ENCODE measurements at places on chromosomes 2 and 18.

- DNase-seq, result no peak
Measured at GRCh38 chr18:2425426-2426317, 145.6 kb downstream of the METTL4 start.

DNA sequence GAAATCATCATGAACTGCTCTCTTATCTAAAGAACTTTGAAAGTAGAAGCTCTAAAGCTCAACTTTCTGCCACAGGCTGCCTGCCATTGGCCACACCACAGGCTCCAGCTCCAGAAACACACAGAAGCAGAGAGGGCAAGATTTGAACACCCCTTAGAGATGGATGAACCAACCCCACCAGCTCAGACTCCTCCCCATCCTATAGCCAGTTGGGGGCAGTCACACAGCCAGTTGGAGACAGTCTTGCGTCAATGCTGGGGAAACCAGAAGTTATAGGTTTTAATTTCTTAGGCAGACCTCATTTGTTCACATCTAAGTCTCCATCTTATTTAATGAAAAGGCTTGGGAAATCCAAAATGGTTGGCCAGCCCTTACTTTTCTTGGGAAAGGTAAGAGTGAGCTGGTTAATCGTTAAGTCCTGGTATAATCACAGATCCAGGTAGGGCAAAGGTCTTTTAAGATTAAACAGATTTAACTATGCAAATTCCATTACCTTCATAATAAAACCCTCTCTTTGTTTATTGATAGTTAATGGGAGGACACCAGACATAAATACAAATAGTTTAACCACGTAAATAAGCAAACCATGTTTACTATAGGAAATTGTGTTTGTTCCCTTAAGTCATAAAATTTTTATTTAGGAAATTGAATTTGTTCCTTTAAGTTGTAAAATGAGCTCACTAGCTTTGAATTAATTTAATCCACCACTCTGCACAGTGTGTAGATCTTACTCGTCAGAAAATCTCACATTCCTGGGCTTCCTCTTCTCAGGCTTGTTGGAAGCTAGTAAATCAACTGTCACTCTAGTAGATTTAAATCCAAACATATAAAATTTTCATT is 28.0 kb downstream of the MRO start:
- DNase-seq, result no peak

DNA sequence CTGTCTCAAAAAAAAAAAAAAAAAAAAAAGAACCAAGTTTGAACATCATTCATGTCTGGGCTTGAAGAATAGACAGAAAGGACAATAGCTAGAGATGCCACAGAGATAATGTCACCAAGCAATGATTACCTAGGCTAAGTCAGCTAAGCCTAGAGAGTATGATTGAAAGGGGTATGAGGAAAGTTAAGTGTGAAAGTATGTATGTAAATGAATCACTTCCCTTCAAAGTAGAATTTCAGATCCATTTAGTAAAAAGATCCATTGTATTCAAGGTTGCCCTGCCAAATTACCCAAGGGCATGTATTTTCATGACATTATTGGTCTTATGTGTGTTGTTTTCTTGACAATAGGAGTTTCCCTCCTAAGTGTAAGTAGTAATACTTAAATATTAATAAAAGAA is 34.1 kb upstream of the SLC39A10 start:
- DNase-seq, result no peak

GRCh38 chr2:204650611-204651010 is 105.3 kb downstream of the PARD3B start:
- DNase-seq, result no peak

GRCh38 chr2:140680862-140681261 is 1450.0 kb downstream of the LRP1B start:
- DNase-seq, result no peak

DNA sequence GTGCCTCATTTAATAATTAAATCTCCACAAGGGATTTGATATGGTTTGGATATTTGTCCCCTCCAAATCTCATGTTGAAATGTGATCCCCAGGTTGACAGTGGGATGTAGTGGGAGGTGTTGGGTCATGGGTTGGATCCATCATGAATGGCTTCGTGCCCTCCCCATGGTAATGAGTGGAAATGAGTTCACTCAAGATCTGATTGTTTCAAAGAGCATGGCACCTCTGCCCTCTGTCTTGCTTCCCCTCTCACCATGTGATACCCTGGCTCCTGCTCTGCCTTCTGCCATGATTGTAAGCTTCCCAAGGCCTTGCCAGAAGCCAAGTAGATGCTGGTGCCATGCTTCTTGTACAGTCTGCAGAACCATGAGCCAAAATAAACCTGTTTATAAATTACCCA is 15.0 kb upstream of the RAB27B start:
- no peak for DNase-seq

GRCh38 chr18:69636529-69637301 is 236.0 kb downstream of the DOK6 start:
- peak; percentile 21 for DNase-seq

DNA sequence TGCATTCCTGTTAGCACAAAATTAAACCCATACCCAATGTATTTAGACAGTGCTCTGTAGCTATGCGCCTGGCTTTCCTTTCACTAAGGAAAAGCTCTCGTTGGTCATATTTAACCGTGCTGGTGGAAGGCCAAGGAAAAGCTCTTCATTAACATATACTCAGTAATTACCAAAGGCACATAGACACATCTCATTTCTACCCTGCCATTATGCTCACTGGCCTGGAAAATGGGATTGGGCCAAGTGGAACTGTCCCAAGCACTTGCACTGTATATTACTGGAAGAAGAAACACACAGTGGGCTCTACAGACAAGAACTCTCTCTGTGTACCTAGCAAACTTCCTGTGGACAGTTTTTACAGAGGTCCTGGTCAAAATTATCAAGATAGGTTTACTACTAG is 274.4 kb downstream of the ERBB4 start:
- DNase-seq, result no peak

GRCh38 chr2:158573739-158574138 is 117.0 kb downstream of the PKP4 start:
- no peak for DNase-seq

DNA sequence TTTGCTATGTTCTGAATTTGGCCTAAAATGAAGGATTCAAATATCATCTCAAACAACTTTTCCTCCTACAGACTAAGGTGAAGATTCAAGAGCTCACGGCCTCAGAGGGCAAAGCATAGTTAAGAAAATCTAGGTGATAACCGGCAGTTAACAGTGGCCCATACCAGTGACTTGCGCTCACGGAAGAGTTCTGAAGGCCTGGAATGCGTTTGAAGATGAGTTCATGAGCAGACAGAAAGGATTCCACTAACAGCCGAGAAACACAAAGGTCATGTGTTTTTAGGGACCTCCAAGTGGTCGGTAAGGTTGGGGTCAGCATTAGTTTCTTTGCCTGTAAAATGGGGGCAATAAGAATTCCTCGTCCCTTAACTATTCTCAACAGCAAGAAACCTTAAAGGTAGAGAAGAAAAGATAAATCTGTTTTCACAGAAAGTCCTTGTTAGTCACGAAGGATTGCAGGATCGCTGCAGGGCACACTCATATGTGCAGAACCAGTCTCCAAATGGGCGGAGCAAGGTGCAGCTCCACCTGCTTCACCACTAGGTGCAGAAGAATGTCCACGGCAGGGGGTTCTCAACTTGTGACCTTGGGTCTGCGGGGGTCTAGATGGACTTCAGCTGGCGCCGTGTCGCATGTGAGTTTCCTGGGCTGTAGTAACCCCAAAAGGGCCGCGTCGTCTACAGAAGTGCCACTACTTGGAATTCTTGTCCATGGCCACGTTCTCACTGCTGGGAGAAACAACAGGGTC is 708 bp upstream of the RPIA start:
- DNase-seq, result no peak

DNA sequence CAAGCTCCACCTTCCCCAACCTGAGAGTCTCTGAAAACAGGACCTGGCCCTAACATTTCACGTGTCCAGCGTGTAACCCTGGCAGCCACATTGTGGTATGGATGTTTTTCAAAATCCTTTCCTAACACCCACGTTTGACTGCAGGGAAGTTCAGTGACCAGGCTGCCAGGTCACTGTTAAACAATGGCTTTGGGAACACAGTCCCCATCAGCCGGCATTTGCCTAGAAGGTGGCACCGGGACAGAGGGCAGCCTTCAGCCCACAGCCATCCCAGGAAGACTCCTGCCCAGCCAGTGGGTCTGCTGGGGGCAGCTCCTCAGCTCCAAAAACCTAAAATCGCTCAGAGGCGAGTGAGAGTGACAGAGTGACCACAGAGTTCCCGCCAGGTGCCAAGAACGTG is 140.2 kb downstream of the SH3BP4 start:
- DNase-seq, result no peak

GRCh38 chr18:75086494-75087034 is 122.4 kb downstream of the PTGR3 start:
- DNase-seq, result no peak

DNA sequence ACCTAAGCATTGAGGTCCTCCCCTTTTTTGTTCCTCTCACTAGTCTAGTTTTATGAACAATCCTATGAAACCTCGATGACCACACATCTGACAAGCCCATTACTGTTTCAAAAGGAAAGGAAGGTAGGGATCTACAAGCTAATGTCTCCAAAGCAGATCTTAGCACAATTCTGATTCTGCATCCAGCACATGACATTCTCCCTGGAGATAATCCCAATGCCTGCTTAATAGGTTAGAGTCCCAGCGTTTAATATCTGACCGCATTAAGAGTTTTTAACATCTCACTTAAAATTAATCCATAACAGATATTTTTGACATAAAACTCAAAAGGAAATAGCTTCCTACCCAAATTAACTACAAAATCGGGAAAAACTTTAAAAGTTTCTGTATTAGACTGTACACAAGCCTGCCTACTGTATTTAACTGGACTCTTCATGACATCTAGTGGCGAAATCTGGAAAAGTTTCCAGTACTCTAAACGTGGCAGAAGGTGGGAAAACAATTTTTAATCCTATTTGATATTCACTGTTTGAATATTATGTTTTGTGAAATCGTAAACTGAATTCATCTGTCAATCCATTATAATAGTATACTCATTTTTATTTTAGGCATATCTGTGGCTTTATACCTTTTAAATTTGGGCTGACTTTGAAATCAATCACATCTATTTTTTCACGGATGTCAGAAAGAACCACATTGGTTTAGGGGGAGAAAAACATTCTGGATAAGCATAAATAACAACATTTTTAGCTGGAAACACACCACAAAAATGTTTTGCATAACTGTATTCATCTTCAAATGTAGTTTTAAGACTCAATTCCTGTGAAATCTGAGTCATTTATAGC is 62.4 kb downstream of the TXNL1 start:
- DNase-seq, result no peak

- DNase-seq, result no peak
Measured at GRCh38 chr2:131413148-131413747, 49.3 kb upstream of the RAB6D start.

GRCh38 chr2:44981714-44982108 is 27.5 kb downstream of the SIX2 start:
- DNase-seq, result peak; percentile 58

DNA sequence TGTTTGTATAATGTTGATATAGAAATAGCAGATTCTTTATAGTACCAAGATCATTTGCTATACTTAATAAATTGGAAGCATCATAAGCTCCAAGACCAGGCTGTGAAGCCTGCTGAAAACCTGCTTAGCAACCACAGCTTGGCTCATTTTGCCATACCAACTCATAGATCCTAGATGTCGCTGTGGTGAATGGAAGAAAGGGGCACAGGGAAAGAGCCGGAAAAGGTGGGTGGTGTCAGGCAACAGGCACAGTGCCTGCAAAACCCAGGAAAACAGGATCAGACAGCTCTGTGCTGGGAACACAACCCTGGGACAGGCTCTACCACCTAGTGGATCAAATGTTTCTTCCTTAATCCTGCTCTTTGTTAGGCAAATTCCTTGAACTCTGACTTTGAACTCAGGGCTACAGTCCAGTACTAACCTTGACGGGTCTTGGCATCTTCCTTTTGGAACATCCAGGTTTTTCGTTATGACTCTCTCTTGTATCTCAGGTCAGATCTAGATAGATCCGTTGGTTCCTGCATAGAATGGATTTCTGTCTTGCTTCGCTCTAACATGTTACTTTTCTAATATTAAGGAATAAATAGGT is 31.6 kb downstream of the TWSG1 start:
- DNase-seq, result no peak

- no peak for DNase-seq
Measured at GRCh38 chr2:29502460-29502911, 387.3 kb downstream of the CLIP4 start.

DNA sequence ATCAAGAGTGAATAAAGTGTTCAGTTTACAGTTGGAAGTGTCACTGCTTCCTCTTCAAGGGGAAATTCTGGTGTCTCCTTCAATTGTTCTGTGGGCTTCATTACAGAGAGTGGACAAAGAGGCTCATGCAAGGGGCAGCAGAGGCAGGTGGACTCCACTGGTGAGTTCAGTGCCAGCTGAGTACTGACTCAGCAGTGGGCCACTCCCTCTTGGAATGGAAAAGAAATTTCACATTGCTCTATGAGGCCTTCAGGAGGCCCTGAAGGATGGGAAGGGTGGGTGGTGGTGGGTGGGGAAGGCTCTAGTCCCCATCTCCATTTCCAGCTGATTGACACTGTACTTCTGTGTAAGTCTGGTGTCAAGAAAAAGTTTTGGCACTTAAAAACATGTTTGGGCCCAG is 66.4 kb downstream of the PRELID3A start:
- no peak for DNase-seq

- DNase-seq, result no peak
Measured at GRCh38 chr2:105563000-105563719, 164.3 kb upstream of the FHL2 start.

DNA sequence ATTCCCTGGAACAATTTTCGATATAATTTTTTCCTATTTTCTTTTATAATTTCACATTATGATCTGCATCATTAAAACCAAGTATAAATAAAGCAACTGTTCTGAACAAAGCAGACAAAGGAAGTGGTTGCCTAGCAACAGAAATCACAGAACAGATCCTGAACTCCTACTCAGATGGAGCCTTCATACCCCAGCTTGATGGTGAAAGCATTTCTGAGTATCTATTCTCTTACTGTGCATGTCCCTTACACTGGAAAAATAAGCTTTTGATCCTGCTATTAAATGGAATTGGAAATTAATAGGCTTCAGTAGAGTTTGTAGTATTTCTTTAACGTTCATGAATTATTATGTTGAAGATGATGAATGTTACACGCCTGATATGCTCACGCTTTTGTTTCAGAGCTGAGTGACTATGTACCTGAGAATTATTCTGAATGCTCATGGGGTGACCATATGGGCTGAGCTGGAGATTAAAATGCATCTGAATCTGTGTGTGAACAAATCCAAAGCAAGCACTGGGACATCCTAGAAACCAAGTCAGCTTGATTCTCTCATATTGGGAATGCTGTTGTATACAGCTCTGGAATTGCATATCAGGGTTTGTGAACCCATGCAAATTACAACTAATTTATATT is 254.0 kb downstream of the KCNJ3 start:
- DNase-seq, result no peak

- DNase-seq, result no peak
Measured at GRCh38 chr2:118300832-118301231, 212.6 kb downstream of the INSIG2 start.

All from activated T-cell treated with anti-CD3 and anti-CD28 coated beads, Interleukin-2, amount 50 U/mL, for 1 hour (primary cell).